ENCODE measurements at places on chromosomes 13 and 19.
A peak's percentile ranks its signal among the peaks of the same experiment; 100 is the strongest.

GRCh38 chr13:21673539-21673788 is 2.6 kb downstream of the FGF9 start:
- DNase-seq = no peak

GRCh38 chr13:97302611-97303010 is 80.5 kb downstream of the MBNL2 start:
- no peak for DNase-seq

DNA sequence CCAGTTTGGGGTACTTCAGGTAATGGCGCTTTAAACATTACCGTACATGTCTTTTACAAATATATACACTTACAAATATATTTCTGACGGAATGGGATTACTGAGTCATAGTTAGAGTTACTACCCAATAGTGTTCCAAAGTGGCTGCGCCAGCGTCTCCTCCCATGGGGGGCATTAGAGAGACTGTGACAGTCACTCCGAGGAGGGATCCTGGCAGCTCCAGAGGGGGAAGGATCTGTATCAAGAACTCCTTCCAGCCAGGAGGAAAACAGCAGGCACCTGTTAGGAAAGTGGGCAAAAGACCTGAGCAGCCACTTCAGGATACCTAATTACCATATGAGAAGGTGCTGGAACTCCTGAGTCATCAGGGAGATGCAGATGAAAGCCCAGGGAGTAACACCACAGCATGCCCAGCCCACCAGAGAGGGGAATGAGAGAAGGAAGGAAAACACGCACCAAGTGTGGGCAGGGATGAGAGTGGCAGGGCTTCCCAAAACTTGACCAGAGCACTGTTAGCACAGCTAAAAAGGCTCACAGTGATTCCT is 52.9 kb downstream of the SLC7A9 start:
- DNase-seq = no peak

DNA sequence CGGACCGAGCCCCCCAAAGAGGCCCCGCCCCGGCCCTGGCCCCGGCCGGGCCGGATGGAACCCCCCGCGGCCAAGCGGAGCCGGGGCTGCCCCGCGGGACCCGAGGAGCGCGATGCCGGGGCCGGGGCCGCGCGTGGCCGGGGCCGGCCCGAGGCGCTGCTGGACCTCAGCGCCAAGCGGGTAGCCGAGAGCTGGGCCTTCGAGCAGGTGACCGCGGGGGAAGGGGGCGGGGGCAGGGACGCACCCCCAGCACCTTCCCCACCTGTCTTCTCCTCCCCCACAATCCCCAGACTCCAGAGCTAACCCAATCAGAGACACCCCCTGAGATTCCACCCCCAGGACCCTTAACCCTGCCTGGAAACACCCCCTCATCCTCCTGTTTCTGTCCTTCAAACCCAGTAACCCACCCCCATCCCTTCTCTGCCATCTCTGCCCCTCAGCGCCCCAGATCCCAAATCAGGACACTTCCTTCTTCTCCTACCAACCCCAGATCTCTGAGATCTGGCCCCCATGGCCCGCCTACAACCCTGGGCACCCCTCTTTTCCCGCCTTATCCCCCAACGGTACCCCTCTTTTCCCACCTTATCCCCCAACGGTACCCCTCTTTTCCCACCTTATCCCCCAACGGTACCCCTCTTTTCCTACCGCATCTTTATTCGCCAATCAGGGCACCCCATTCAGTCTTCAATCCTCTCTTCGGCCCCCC is 505 bp downstream of the ZSWIM4 start:
- DNase-seq = no peak

DNA sequence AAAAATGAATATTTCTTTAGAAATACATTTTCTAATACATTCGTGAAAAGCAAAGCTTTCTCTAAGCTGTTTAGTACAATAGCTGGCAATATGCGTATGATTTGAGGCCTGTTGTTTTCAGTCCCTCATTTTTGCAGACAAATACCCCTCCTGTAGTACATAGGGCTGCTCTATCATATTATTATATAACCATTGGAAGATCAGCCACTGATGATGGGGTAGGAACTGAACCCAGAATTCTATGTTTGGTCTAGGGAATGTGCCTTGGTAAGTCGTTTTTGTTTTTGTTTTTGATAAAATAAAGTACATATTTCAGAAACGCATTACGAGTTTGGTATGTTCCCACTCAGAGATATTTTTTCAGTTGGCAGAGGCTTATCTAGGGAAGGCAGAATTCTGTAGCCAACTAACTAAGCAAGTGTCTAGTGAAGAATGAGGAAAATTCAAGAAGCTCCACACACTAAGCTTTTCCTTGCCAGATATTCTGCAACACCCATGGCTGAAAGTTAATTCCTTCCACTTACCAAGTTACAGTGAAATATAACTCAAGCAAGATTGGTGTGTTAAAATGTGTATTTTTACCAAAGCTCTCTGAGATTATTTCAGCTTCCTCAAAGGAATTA is 656.9 kb upstream of the MIR17HG start:
- DNase-seq = no peak

- no peak for DNase-seq
These were observed 404.2 kb upstream of the SGCG start for GRCh38 chr13:22776394-22777186.

DNA sequence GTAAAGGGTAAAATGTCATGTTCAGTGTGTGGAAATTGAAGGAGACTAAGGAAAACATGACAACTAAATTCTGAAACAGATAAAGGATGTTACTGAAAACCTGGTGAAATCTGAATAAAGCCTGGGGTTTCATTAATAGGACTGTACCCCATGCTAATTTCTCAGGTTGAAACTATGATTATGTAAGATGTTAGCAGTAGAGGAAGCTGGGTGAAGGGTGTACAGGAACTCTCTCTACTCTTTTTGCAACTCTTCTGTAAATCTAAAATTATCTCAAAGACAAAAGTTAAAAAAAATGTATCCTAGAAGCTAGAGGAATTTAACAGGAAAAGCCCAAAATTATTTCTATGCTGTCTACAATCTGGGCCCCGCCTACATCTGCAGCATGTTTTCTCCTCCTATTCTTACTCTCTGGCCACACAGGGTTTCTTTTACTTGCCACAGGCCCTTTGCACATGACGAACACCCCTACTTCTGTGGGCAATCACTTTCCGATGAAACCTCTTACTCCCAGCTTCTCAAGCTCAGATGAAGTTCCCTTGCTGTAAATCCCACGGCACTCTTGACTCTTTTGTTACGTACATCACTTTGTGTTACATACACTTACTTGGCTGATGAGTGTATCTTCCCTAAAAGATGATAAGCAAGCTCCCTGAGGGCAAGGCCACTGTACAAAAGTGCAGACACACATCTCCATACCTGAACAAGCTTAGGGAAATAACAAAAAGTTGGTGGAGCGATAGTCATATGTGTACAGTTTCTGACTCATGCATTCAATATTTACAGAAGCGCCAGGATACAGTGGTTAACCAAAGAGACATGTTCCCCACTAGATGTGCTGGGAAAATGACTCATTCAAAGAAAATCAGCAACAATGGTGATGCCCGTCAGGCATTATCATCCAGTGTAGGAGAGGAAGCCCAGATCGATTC is 32.6 kb downstream of the RUBCNL start:
- no peak for DNase-seq

DNA sequence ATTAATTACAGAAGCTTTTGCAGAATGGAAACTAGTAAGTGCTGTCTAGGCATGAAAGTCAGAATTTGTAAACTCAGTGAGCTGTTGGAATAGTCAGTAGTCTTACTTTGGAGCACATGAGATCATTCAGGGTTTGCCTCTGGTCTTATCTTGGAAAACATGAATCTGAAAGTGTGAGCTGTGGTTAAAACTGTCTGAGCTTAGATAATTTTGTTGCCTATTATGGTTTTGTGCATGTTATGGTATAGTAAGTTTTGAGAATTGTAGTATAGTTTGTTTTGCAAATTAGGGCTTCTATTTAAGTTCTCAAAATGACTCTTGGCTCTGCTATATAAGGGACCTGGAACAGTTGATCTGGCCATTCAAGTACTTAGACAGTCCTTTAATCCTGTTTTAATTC is 53.7 kb upstream of the TRPC4 start:
- DNase-seq = no peak

- peak; percentile 96 for DNase-seq
These were observed 50.6 kb downstream of the DPF1 start for GRCh38 chr19:38173291-38174041.

DNA sequence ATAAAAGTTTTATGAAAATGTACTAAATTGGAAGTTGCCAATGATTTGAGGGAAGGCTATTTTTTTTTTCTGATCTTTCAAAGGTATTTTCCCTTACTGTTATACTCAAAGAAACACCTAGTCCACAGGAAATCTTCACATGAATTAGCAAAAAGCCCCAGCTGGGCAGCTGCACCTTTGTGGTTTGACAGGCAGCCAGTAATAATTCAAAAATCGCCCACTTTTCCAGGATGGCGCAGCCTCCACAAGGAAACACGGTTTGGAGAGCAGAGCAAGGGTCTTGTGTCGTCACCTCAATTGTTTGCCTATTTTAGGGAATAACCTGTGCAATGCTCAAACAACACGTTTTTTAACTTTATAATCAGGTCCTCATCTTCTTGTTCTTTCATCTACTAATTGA is 324.9 kb upstream of the GPC6 start:
- peak; percentile 93 for DNase-seq

DNA sequence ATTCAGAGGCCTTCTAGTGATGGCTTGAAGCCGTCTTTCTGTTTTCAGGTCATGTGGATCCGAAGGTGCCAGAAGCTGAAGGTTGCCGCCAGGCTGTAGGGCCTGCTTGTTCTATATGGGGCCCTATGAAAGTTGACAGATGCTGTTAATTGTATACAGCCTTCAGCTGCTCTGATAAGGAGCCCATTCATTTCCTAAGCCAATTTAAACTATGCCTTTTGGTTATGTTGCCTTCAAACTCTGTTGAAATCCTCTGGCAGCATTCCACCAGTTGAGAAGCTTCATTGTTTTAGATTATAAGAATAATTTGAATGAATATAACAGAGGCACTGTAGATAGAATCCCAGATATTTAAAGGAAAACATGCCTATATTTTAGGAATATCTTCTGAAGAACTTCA is 34.4 kb downstream of the RAP2A start:
- no peak for DNase-seq

GRCh38 chr19:16435238-16435917 is 36.4 kb downstream of the EPS15L1 start:
- no peak for DNase-seq

DNA sequence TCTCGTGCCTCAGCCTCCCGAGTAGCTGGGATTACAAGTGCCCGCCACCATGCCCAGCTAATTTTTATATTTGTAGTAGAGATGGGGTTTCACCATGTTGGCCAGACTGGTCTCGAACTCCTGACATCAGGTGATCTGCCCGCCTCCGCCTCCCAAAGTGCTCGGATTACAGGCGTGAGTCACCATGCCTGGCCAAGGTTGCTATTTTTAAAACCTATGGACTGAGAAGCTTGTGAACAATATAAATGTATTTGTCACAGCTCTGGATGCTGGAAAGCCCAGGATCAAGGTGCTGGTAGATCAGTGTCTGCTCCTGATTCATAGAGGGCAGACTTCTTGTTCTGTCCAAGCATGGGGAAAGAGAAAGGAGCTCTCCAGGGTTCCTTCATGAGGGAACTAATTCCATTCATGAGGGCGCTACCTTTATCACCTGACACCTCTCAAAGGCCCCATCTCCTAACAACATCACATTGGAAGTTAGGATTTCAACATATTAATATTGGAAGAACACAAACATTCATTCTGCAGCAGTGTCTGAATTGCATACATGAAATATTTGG is 16.1 kb downstream of the CARD8 start:
- no peak for DNase-seq

DNA sequence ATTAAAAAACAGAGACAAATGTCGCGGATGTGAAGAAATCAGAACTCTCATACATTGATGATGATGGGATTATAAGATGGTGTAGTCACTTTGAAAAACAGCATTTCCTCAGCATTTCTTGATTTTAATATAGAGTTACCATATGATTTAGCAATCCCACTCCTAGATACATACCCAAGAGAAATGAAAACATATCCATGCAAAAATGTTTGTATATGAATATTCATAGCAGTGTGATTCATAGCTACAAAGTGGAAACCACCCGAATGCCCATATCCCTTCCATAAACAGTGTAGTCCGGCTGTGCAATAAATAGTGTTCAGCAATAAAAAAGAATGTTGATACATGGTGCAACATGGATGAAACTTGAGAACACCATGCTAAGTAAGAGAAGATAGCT is 44.6 kb downstream of the DPY19L3 start:
- no peak for DNase-seq

- no peak for DNase-seq
These were observed 92.7 kb downstream of the ATP11A start for GRCh38 chr13:112782429-112783010.

- no peak for DNase-seq
These were observed 203.0 kb downstream of the ITGBL1 start for GRCh38 chr13:101655435-101655834.

DNA sequence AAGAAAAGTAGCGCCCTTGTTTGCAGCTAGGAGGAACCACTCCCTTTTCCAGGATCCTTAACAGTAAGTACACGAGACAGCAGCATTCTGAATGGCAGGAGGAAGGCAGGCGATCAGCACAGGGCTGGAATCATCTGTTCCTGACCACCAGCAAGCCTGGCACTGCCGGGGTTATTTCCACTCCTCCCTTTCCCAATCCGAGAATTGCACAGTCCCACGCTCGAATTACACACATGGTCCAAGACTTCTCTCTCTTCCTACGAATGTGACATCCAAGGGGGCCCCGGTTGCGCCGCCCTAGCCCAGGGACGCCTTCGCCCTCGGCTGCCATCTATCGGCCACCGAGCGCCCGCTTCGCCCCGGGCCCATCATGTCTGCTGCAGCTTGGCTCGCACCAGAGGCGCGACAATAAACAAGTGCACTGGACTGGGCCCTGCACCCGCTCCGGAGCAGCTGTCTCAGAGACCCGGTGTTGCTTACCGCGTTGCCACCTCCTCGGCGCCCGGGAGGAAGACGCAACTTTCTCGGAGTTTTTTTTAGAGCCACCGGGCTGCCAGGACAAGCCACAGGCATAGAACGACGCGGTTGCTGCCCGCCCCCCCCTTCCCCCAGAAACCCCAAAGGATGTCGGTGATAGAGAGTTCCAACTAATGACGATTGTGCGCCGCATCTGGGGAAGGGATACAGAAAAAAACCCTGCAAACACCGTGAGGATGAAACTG is at the start of gene SLITRK5:
Gene SLITRK5, plus strand, starts transcription at position 341 of the 722 bp plus-strand sequence. CDS start 4,018 bp downstream, outside the sequence.
- peak; percentile 94 for DNase-seq

DNA sequence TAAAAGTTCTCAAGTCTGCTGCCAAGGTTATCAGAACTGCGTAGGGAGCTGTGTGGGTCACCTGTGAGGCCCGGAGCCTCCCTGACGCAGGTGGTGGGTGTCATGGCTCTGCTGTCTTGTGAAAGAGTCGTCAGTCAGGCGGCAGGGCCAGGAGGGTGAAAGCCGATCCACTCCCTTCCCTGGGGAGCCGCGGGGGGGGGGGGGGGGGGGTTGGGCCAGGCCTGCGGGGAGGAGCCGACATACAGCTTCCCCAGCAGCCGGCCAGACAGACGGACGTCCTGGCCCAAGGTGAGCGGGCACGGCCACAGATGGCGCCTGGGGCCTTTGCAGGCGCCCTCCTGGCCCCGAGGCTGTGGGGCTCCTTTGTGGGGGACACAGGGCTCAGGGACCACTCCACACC is 12.4 kb downstream of the SBNO2 start:
- no peak for DNase-seq
